ENCODE measurements at places on chromosomes 3 and 15.

GRCh38 chr15:92921215-92922131 lies 21.3 kb downstream of the CHD2 start:
- no peak for DNase-seq

GRCh38 chr3:151592287-151592686 lies 131.4 kb upstream of the IGSF10 start:
- no peak for DNase-seq

GRCh38 chr15:90595763-90596155 lies 66.0 kb downstream of the CRTC3 start:
- no peak for DNase-seq

DNA sequence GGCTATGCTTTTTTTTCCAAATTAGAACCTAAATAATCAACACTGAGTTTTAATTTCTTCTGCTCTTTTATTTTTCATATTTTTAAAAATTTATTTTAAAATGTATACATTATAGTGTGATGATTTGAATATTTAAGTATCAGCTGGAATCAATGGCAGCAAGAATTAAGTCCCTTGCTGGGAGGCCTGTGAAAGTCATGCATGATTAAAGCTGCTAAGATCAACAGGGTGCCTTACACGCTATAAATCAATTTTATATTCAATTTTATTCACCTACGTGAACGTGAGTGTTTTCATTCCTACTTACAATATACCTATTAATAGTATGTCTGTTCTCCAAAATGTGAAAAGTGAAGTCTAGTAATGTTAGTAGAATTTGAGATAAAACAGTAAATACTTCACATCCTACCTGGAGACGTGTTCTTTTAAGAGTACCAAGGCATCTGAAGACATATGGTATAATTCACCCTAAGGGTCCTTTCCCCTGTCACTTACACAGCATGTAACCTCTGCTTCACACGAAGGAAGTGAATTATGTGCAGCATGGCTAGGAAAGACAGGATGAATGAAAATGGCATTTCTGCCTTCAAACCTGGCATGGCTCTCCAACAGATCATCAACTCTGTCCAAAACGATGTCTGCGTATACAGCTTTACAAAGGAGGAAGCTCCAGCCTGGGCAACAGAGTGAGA lies 640.4 kb upstream of the ROBO1 start:
- no peak for DNase-seq

DNA sequence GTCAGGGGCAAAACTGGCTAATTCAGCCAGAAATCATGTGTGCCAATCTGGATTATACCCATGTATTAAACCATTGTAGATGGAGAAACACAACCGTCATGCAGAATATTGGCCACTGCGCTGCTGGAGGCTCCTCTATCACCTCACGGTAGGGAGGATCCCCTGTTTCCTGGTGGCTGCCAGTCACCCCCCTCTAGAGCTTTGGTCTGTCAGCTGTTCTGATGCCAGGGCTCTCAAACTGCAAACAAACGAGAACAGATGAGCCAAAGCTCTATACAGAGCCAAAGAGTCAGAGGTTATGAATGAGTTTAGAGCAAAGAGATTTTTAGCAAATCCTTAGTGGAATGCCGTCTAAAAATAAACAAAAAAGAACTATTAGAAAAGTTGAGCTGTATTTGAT lies 62.5 kb downstream of the IL20RB start:
- no peak for DNase-seq

- DNase-seq: no peak
These were observed 60.2 kb downstream of the SCN5A start for GRCh38 chr3:38588995-38589937.

DNA sequence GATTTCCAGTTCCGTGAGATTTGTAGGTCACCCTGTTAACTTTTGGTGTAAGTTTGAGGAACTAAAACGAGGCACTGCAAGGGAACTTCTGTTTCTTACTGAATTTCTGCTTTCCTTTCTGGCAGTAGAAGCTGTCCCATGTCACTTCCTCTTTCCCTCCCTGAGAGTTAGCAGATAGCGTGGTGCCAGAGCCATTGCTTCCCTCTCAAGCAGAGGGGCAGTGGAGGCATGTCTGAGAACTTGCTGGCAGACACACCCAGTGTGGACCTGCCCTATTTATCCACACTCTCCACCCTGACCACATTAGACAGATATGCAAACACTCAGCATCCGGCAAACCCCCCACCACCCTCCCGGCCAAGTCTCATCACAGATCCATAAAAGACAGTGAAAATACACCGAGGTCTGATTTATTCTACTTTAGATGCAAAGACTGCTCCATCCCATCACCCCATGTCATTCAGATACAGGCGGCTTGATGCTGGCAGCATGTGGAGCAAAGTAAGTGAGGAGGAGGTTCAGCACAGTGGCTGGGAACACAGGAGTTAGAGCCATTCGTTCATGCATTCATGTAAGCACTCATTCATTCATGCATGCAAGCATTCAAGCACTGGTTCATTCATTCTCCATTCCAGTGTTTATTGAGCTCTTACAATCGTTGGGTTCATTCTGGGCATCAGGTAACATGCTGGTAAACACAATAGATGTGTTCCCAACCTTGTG lies 324.7 kb downstream of the SHQ1 start:
- no peak for DNase-seq

GRCh38 chr15:99110581-99111320 lies 5.9 kb downstream of the SYNM start:
- DNase-seq: no peak

GRCh38 chr3:120332646-120333045 lies 16.5 kb downstream of the LRRC58 start:
- no peak for DNase-seq

GRCh38 chr15:31158858-31159569 lies 57.5 kb upstream of the TRPM1 start:
- no peak for DNase-seq
